ENCODE measurements at places on chromosomes 3 and 15.

DNA sequence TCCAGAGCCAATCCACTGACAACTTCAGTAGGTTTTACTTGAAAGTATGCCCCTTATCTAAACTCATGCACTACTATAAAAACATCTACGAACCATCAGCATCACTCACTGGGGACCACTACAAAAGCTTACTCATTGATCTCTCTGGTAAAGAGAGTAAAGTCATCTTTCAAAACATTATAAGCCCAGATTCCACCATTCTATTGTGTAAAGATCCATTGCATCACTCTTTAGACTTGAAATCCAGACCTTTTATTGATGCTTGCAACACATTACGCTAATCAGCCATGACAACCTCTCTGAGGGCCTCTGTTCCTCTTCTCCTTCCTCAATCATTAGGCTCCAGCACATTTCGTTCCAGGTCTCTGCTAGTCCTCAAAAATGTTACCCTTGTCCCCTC lies 248.9 kb upstream of the WNT5A start:
- DNase-seq = peak; percentile 4

DNA sequence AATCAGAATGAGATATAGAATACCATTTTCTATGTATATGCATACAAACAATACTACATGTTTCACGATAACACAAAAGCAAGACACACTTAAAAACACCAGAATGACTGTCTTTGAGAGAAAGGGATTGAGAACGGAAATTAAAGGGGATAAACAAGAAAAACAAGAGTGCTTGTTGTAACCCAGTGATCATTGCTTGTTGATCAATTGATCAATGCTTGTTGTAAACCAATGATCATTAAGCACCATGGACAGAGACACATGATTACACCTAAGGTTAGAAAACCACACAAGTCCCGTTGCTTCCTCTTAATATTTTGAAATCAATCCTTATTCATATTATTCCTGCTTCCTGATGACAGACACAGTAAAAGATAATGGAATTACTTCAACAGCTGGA lies 1.1 kb upstream of the OR4F15 start:
- DNase-seq = no peak

GRCh38 chr15:77002954-77003912 lies 8.3 kb downstream of the PSTPIP1 start:
- peak; percentile 94 for DNase-seq

GRCh38 chr15:57503911-57504598 lies 87.6 kb upstream of the MYZAP start:
- DNase-seq = no peak

- no peak for DNase-seq
Observed at GRCh38 chr15:60720086-60720485, 241.1 kb upstream of the ICE2 start.

- DNase-seq = no peak
Observed at GRCh38 chr15:39784125-39784524, 1.5 kb upstream of the FSIP1 start.

DNA sequence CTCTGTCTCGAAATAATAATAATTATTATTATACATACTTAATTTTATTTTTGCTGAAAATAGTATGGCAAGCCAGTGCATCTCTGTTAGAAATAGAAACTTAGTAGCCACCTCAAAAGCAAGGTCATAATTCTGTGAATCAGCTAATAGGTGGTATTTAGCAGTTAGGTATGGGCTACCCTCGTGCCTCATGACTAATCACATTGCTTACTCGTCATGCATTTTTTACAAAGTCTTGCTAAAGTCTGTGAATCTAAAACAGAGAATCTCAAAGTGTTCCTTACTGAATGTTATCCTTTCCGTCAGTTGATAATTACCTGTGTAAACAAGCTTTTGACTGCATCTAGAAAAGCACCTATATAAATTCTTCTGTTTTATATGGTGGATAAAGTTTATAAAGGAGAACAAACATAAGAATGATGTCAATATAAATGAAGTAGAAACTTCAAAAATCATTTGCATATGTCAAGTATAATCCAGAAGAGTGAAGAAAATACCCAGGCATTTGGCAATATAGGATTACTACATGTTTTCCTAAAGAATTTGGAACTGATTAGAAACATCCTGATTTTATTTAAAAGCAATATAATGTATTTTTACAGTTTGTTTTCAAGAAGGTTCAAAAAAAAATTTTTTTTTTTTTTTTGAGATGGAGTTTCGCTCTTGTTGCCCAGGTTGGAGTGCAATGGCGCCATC lies 6.2 kb downstream of the PPARG start:
- DNase-seq = no peak

- DNase-seq = no peak
Observed at GRCh38 chr3:107699682-107700081, 176.9 kb downstream of the BBX start.

GRCh38 chr15:83292317-83292716 lies 7.9 kb upstream of the BNC1 start:
- no peak for DNase-seq

DNA sequence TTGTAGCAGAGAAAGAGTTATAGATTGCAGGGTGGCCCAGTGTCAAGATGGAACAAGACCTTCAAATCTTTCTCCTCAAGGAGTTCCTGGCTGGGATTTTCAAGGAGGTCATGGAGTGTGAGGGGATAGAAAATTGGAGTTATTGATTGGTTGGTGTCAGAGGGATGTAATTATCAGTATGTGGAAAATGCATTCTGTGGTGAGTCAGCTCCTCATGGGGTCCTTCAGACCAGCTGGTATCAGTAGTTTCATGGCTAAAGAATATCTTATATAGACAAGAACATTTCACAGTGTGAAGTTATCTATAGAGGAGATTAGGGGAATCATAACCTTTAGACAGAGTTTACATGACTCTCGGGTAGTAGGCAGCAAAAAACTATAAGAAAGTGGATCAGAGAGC lies 1114.0 kb upstream of the GBE1 start:
- DNase-seq = no peak

- DNase-seq = no peak
Observed at GRCh38 chr3:23764407-23764806, 41.3 kb upstream of the UBE2E1 start.

GRCh38 chr3:49616061-49616460 lies 58.1 kb upstream of the APEH start:
- no peak for DNase-seq

DNA sequence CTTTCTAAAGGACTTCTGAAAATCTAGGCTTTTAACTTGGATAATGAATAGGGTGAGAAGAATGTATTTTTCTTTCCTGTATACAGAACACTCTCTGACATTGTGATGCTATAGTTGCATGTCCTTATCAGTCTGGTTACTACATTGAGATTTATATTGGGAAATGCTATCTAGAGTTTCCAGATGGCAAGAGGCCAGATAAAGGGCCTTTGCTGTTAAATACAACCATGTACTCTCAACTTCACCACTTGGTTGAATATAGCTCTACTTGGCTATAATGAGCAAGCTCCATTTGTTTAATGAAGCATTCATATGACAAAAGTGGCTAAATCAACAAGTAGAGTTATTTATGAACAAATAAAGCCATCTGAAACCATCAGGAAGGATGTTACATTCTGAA lies 91.0 kb downstream of the IGSF11 start:
- DNase-seq = no peak

- DNase-seq = no peak
Observed at GRCh38 chr3:46113608-46114007, 86.3 kb upstream of the XCR1 start.

DNA sequence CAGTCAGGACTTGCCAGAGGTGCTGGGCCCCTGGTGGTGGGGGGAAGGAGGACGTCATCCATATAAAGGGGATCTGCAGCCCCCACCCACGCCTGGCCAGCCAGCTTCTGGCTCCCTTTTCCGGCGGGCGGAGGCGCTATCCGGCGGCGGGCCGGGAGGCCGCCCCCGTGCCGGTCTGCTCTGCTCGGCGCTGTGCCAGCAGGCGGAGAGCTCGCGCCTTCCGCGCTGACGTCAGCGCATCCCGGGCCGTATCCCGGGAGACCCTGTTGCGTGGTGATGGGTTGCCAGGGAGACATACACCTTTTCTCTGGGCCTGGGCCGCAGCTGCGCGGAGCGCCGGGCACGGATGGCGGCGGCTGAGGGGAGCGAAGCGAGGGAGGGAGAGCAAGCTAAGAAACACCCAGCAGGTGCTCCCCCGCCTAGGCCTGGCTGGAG lies 1.1 kb downstream of the FAM131A start:
- DNase-seq = no peak

DNA sequence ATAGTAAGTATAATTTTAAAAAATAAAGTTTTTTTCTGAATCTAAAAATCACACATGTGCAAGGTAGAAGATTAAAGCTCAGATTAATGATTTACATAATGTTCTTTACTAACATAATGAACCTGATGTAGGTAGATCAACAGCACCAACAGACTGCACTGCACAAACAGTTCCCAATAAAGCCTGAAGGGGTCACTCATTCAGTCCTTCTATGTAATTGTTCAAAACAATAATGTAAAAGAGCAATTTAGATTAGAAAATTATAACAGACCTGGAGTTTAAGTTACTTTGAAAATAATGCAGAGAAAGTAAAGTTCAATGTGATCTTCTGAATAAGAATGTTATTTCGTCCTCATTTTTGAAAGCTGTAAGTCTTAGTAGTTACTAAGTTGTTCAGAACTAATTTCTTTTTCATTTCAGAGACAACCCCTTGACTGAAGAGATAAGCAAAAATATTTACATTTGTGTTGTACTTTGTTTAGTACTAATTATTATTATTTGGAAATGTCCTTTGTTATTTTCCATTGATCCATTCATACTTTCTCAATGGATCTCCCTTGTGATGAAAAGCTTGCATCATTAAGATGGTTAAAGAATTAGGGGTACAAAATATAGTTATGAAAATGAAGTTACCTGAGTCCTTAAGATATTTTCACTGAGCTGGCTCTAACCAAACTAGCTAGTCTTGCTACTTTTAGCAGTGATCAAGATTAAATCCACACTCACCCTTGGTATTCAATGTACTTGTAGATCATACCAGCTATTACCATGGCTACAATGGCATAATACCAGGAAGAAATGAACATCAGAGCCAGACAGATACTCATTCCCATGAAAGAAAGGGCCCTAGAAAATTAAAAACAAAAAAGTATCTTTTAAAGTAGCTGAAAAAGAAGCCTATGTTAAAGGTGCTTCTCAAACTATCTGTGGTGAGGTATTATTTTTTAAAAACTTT lies 16.8 kb downstream of the EMC4 start:
- peak; percentile 60 for DNase-seq

DNA sequence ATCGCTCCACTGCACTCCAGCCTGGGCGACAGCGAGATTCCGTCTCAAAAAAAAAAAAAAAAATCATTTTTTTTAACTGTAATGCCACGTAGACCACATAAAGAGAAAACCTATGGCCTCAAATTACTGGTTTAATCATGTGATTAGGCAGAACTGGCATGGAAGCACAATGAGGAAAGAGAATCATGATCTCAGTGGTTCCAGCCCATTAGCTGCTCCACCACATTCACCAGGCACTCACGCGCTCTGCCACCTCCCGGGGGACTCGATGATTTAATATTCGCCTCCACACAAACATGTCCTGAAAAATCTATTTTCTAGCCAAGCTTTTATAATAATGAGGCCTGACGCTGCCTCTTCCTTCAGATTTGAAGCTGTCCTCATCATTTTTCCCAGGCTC lies 204.7 kb downstream of the TBL1XR1 start:
- no peak for DNase-seq

DNA sequence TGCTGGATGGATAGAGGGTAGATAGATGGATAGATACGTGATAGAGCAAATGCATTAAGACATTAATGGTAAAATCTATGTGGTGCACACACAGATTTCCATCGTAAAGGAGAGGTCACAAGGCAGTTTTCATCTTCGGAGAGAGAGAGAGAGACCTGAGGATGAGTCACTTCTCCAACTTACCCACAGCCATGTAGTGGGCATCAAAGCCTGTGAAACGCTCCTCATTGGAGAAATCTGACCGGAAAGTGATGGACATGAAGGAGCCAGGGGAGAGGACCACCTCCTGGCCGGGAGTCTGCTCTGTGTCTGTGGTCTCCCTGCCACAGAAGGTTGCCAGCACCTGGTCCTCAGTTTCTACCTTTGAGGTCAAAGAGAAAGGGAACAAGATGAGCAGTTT lies 29.2 kb downstream of the MASP1 start:
- DNase-seq = no peak

DNA sequence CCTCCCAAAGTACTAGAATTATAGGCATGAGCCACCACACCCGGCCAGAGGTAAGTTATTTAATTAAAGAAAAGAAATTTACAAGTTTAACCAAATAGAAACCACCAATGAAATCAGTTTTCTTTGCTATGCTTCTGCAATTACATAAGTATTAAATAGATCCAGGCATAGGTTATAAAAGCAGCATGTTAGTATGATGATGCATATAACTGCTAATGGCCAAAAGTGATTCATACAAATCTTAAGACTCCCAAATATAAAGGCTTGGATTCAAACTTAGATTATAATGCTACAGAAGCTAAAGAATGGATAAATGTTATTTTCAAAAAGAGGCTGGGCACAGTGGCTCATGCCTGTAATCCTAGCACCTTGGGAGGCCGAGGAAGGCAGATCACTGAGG lies 32.8 kb upstream of the HDC start:
- no peak for DNase-seq

- DNase-seq = no peak
Observed at GRCh38 chr3:111803123-111803593, 55.9 kb upstream of the PHLDB2 start.

- peak; percentile 66 for DNase-seq
Observed at GRCh38 chr3:12948891-12949711, 107.7 kb upstream of the RPL32 start.

DNA sequence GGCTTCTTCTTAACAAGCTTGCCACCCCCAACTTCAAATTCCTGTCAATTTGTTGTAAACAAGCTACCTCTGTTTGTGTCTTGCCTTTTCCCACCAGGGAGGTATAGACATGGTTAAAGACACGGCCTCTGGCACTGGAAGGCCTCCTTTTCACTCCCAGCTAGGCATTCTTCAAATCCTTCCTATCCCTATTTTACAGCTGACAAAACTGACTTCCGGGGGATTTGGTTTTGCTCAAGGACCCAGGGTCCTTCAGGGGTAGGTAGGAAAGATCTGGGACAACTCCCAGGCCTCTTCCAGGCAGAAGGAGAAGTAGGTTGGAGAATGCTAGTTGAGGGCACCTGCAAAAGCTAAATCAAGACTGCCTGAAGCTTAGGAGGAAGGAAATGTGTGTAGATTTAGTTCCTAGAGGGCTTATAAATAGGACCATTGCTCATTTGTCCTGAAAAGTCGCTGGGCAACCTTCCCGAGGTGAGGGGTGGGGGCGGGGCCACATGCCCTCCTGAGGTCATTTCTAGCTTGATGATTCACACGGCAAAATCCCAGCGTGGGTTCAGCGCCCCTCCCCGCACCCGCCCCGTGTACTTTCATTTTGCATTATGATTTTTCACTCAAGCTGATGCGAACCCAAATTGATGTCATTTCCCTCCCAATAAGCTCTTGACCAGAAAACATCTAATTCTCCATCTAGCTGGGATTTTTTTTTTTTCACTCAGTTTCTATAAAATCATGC lies 365.5 kb downstream of the SHQ1 start:
- DNase-seq = peak; percentile 41

DNA sequence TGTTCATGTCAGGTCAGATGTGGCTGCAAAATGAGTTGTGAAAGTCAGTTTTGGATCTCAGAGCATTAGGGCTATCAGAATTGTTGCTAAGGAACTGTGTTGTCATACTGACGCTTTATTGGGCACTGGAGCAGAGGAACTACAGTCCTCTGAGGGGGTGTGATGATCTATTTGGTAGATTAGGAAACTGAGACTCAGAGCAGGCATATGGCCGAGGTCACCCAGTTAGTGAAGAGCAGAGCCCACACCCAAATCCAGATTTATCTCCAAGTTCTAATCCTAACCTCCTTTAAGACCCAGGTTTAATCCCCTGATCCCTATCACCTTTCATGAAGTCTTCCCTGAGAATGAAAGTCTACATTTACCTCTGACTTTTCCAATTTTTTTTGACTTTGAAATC lies 25.6 kb upstream of the GLCE start:
- no peak for DNase-seq

All from AML-193 (cell line).